ENCODE measurements at places on chromosomes 6 and 20.

GRCh38 chr6:40672087-40672486, 84.9 kb upstream of the LRFN2 start:
- no peak for DNase-seq

- DNase-seq = no peak
Observed at GRCh38 chr20:61619751-61620150, 367.7 kb downstream of the CDH4 start.

GRCh38 chr6:161409353-161409752, 135.5 kb upstream of the AGPAT4 start:
- DNase-seq = peak; percentile 14

DNA sequence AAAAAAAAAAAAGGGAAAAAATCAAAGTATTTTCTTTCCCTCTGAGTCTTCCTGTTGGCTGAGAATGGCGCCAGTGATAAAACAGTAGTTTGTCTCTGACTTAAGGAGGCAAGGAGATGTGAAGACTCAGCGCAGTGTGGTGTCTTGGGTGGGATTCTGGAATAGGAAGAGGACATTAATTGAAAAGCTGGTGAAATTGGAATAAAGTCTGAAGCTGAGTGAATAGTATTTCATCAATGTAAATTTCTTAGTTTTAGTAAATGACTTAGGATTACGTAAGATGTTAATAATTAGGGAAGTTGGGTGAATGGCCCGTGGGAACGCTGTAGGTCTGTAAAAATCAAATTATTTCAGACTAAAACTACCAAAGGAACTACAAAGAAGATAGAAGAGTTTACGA, 122.8 kb upstream of the ZNF217 start:
- no peak for DNase-seq

- no peak for DNase-seq
Observed at GRCh38 chr6:71983131-71983530, 96.8 kb downstream of the RIMS1 start.

DNA sequence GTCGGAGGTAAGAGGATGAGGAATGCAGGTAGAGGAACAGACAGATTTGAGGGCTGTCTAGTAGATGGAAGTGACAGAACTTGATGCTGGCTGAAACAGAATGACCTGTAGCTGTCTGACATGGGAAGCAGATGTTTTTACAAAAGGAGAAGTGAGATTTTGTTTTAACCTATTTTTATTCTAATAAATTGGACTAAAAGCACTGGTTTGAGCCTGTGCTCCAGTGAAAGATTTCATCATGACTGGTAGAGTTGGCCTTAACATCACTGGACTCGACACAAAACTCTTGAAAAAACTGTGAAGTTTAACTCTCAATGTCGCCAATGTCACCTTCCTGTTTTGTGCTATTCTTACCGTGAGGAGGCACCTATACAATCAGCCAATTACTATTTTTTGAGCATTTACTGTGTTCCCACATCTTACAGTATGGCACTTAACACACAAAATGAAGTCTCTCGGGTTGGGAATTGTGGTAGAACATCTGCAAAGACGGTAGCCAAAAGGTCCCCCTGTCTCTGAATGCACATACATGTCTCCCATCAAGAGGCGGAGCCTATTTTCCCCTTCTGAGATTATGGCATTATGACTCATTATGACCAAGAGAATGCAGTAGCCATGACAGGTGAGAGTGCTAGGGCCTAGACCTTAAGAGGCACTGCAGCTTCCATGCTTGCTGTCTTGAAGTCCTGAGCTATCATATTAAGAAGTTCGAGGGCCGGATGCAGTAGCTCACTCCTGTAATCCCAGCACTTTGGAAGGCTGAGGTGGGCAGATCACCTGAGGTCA, 93.2 kb downstream of the FOXF2 start:
- DNase-seq = no peak

GRCh38 chr20:16821211-16822089, 73.3 kb downstream of the OTOR start:
- peak; percentile 36 for DNase-seq
